ENCODE measurements at places on chromosomes 5 and 9. TPM values are rescaled to one million over a fixed set of nuclear protein-coding genes. Genes with fewer than 3 reads are reported as not detected.
A peak's percentile ranks its signal among the peaks of the same experiment; 100 is the strongest.

The OR13C5 gene
- total RNA-seq = not detected

The MARCHF11 gene
- total RNA-seq = not detected

DNA sequence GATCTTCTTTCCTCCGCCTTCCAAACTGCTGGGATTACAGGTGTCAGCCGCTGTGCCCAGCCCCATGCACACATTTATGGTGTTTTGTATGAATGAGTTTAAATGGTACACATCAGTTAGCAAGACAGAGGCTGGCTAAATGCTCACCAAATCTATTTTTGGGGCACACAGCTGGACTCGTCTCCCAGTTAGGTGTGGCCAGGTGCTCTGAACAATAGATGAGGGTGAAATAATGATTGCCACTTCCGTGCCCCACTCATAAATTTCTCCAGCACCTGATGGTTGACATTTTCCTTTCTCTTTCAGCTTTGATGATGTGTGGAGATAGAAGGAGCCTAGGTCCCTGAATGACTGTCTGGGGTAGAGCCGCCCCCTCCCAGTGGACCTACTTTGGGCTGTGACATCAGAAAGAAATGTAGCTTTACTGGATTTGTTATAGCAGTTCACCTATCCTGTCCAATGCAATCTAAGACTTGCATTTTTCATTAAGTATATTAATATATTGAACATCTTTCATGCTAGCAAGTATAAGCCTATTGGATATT lies 8.6 kb upstream of the RAPGEF1 start:
- no peak for DNase-seq

DNA sequence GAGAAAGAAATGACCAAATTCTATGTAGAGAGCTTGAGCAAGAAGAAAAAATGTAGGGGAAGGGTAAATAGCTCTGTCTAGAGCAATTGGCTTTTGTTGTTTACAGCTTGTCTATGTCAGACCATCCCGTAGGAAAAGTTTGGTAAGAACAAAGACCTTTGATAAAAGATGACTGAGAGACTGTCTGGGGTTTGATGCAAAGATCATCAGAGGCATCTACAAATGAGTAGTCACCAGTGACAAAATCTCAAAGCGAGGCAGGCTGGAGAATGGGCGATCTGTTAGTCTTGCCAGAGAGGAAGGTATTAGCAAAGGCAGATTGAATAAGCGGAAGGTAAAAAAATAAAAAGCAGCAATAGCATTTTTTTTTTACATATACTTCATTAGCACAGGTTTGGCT lies 125.0 kb upstream of the RASGRF2 start:
- DNase-seq = no peak

DNA sequence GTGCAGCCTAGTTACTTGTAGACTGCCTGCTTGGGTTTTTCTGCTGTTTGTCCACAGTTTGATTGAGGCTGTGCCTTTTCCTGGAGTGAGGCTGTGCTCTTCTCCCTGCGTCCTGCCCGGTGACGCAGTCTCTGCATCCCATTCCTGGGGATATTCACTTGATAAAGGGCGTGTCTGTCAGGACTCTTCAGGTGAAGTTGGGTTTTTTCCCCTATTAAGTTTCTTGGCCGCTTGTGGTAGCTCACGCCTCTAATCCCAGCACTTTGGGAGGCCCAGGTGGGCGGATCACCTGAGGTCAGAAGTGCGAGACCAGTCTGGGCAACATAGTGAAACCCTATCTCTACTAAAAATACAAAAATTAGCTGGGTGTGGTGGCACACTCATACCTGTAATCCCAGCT lies 50.0 kb upstream of the SUSD3 start:
- no peak for DNase-seq

DNA sequence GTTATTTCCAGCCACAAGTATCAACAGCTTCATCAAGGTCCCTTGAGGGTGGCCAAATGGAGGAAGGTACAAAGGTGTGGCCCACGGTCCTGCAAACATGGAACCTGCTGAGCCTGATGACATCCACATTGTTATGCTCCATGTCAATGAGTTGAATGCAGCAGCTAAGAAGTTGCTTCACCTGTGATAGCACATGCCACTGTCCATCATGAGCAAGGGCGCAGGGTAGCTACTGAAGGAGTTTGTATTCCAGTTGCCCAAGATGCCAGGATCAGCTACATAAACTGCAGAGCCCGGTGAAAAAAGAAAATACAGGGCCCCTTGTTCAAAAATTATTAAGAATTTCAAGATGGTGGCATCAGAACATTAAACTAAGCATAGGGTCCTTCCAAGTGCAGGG lies 24.2 kb downstream of the LSM11 start:
- DNase-seq = no peak

DNA sequence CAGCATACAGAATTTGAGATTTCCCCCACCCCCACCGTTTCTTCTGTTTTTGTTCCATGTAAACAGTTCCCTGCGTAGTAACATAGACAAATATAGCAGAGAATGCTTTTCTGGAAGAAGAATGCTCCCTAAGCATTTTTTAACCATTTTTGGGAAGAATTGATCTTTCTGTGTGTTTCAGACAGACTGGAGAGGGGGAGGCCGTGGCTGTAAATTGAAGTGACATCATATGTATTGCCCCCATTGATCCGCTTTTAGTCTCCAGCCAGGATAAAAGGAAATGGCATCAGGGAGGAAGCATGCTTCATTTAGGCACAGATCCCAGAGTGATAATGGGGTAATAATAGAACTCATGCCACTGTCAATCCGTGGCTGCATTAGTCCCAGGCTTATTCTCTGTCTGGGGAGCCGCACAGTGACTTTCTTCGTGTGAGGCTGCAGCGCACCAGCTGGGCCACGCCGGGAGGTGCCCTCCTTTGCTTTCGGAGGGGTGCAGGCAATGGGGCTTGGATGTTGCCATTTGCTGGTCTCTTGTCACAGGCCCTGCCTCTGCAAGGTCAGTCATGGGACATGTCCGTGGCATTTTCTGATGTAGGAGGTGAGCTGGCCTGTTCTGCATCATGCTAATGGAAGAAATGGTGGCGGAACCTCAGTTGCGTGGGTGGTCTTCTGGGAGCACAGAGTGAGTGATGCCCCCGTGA lies 261.5 kb downstream of the FANCC start:
- DNase-seq = no peak

DNA sequence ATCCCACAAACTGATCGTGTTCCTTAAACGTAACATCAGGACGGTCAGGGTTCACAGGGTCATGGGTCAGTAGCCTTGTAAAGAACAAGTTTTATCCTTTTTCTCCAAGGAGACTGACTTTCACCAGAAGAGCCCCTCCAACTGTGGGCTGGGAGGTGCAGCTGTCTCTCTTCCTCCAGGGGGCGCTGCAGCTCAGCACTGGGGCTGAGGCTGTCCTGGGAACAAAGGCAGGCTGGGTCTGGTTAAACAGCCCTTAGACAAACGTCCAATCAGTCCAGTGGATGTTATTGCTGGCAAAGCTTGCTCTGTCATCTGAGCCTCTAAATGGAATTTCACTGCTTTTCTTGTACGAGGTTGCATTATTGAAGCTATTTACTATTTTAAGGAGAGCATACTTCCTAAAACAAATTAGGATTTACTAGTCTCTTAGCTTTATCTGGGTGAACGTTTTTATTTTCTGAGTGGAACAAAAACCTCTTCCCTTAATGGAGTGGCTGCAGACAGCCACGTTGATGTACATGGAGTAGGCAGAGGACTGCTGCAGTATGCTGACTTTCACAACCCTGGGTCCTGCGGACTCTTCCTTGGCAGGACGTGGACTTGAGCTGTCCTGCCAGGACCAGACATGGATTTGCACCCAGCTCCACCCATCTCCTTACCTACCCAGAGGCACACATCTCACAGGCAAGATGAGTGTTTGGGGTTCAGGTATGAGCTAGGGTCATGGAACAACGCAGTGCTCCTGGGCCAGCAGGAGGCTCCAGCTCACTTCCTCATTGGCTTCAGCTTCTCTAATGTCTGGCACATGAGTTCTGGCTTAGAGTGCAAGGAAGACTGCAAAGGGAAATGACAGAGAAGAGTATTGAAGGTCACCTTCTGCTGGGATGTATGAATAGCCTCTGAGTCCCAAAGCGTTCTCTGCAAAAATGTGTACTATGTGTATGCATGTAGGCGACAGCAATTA lies 7.8 kb downstream of the EXOSC2 start:
- peak; percentile 61 for DNase-seq

GRCh38 chr9:32707326-32707725 lies 71.9 kb upstream of the TAF1L start:
- no peak for DNase-seq

DNA sequence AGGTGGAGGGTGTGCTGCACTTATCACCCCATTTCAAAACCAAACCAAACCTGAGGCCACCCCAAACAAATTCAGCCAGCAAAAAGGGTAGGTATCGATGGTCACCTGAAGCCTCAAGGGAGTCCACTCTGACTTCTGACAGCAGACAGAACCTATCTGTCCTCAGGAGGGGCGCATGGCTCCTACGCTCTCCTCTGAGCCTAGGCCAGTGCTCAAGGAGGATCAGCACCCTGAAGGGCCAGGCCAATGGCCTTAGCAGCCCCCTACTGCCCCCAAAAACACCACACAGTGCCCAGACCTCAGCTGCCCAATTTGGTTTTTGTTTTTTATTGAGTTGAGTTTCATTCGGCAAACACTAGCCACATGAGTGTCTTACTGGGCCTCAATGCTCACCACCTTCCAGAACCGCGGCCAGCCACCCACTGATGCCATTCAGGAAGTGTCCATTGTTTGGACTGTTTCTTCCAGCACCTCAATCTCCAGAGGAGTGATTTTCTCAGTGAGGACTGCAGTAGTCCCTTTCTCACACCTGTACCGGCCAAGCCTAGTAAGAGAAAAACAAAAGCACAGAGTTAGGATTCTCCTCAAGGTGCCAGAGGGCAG lies 62.0 kb downstream of the PSMB7 start:
- no peak for DNase-seq

GRCh38 chr5:143352691-143353090 lies 50.8 kb downstream of the NR3C1 start:
- DNase-seq = no peak

DNA sequence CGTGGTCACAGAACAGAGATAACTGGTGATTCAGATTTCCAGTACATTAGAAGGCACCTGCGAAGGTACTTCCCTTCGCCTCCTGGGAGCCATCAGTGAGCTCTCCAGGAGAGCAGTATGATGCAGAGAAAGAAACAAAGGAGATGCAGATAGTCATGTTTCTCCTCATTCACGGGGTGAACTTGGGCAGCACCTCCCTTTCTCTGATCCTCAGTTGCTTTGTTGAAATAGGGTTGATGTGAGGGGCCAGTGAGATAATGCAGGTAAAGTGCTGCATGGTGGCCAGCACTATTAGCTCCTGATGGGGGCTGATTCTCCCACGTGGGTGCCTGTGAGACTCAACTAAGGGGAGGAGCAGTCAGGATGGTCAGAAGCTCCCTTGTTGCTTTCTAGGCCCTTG lies 46.6 kb upstream of the ZNF169 start:
- DNase-seq = no peak
